ENCODE measurements at places on chromosomes 12 and 14.
A peak's percentile ranks its signal among the peaks of the same experiment; 100 is the strongest.

DNA sequence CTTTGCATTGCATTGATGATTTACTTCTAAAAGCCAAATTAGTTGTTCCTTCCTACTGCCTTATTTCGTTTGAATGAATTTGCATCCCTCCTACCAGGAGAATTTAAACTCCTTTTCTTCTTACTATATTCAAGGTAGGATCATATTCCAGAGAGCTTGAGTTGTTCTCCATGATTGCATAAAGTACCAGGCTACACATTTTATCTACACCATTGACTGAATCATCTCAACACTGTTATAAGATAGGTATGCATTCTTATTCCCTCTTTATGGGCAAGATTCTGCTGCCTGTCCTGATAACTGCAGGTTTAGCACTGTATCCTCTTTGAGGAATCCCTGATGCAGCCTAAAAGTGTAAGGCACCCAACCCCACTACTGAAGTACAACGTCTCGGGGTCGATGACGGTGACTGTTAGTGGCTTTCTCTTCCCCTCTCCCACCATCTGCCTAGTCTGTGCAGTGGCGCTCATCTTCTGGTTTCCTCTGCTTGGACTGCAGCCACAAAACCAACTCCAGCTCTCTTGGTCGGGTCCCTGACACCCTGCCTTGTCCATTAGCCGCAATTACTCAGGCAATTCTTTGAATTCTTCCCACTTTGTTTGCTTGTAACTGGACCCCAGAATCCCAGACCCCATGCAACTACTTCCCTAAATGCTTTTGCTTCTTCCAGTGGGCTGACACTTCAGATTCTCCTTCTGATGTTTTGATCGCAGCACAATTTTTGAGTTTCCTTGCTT lies 44.4 kb upstream of the STXBP6 start:
- no peak for DNase-seq

DNA sequence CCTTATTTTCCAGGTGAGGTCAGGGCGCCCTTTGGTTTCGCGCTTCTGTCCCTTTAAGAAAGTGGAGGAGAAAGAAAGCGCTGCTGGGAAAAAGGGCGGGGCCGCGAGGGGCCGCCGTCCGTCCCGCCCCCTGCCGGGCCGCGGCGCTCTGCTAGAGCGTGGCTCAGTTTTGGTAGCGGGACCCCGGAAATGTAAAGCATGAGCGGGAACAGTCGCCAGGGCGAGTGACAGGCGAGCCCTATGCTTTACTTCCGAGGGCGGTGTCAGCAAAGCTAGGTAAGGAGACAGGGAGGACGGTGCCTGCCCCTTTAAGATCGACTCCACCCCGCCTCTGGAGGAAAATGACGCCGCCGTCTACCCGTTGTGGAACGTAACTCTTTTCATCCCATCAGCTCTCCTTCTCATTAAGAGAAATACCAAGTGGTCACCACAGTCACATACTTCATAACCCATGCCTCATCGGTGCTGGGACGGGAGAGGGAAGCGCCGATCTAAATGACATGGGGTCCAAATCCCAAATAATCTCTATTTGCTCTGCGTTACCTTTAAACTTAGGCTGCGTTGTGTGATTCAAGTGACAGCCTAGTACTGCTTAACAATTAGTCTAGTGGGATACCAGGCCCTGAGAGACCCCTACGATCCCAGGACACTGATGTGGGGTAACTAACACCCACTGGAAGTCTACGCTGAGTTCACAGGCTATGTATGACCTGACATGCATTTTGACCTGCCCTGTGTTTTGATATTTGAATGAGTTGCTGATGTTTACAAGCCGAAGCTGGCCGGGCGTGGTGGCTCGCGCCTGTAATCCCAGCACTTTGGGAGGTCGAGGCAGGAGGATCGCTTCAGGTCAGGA lies at the start of gene ETFBKMT:
Gene ETFBKMT, plus strand, starts transcription at position 602 of the 856 bp plus-strand sequence. CDS start 2,266 bp downstream, outside the sequence.
- DNase-seq, result peak; percentile 94

DNA sequence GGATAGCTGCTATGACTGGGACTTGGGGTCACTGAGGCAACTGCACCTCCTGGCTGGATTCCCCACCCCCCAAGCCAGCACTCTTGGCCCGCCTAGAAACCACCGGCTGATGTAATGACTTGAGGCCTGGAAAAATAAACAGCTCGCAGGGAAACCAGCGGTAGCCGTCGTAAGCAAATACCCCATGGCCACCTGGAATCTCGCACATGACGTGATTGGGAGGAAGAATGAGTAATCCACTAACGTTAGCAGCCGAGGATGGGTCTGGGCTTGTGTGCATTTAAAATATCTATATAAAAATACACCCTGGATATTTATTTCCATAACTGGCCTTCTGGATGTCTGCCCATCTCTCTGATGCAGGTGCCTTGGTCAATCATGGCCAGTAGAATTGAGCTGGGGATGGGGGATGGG lies 120.1 kb downstream of the SMOC1 start:
- DNase-seq, result no peak

GRCh38 chr12:7376196-7376595 lies 67.8 kb downstream of the CD163L1 start:
- DNase-seq, result no peak

DNA sequence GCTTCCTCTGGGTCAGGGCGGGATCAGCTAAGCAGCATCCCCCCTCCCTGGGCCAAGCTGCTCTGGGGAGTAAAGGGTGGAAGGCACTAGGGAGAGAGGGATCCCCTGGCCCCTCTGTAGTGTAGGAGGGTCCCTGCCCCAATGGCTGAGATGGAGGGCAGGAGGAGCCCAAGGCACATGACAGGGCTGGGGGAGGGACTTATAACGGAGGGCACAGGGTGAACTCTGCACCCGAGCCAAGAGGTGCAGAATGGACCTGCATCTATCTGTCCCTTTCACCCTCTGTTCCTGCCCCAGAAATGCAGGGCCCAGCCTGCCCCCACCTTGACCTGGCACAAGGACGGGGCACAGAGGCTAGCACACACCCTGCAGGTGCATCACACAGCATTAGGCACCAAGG lies 3.8 kb upstream of the ITGB7 start:
- no peak for DNase-seq

DNA sequence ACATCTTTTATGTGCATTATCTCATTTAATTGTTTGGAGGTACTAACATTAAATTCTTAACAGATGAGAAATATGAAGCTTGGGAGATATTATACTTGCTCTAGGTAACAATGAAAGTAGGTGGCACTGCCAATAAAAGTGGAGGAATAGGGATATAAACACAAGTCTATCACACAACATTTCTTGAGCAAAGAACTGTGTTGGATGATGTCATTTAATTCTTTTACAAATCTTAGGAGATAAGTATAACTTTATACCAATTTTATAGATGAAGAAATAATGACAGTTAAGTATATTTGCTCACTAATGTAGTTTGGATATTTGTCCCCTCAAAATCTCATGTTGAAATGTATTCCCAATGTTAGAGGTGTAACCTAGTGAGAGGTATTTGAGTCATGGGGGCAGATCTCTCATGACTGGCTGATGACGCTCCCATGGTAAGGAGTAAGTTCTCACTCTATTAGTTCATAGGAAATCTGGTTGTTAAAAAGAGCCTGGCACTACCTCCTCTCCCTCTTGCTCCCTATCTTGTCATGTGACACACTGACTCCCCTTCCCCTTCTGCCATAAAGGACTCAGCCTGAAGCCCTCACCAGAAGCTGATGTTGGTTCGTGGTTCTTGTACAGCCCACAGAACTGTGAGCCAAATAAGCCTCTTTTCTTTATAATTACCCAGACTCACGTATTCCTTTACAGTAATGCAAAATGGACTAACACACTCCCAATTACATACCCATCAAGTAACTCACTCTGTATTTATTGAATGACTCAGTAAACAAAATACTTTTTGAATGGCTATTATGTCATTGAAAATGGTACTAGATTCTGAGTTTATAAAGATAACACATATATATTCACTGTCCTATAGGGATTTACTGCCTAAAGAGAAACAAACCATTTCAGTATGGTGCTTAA lies 146.8 kb upstream of the KITLG start:
- DNase-seq, result no peak

DNA sequence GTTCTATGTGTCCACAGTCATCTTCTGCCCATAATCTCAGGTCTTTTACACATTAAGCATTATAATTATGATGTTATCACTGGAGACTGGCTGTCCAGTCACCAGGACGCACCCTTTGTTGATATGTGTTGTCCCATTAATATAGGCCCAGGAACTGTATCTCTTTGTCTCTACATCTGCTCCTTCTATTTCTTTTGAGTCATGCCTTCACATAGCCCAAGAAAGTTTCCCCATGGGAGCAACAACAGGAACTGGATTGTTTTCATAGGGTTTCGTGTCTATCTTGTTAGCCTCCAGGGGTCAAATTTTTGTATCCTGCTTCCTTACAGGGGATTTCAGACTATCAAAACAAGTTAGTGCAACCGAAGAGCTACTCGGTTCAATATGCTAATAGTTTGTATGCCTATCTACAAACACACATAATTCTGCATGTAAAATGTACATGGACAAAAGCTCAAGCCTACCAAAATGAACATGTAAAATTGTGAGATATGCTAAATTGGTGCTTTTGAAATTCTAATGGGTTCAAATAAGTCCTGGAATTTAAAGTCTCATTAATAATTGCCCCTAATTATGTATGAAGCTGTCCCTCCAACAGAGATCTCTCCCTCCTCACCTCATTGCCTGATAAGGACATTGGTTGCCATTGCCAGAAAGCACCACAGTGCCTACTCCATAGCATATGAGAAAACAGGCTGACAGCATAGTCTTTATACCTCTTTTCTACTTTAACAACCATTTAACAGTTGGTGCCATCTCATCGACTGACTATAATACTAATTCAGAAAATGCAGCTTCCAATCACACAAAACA lies 99.8 kb upstream of the DIO2 start:
- DNase-seq, result no peak

DNA sequence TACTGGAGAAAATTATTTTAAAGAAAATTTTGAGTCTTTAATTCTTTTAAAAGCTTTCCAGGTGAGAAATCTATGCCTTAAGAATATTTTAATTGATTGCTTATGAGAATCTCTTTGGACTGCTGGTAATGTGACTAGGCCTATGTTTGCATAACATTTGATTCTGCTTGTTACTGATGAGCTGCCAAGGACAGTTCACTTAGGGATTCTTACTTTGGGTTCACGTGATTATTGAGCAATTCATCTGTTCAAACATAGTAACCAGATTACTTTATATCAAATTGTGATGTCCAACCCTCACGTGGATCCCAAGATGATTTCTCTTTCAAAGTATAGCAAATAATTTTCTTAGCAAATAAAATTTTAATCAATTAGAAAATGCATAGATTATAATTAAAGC lies 27.4 kb upstream of the ABCD2 start:
- no peak for DNase-seq

GRCh38 chr12:6294156-6295093 lies 16.1 kb upstream of the PLEKHG6 start:
- no peak for DNase-seq

DNA sequence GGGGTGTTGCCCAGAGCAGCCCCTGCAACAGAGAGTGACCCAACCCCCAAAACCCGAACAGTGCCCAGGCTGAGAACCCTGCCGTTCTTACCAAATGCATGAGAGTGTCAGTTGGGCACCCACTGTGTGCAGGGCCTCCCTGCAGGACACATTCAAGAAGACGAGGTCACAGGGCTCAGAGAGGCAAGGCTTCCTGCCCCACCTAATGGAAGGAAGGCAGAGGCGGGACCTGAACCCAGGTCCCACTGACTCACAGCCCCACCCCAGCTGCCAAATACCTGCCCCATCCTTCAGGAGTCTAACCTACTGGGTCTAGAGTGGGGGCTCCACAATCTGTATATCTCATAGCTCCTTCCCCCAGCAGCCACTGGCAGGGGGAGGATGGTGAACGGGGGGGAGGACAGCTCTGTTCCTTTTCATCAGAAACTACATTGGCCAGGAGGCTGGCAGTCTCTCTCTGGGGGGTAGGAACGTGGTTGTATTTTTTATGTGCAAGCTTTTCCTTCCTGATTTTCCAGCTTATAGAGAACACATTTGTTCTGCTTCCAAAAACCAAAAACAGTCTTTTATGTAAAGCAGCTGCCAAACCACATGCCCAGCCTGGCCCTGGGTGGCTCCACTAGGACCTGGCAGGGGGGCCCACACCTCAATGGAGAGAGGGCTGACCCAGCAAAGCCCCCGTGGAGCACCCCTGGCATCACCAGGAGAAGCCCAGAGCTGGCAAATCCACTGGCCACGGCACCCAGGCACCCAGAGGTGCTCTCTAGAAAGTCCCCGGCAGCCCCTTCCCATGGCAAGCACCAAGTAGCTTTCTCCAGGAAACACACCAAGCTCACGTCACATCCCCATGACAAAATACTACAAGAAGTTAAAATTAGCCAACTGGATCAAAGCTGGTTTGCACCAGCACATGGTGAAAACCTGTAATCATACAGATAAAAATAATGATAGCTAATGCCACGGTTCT lies 17.0 kb downstream of the NCOR2 start:
- no peak for DNase-seq

DNA sequence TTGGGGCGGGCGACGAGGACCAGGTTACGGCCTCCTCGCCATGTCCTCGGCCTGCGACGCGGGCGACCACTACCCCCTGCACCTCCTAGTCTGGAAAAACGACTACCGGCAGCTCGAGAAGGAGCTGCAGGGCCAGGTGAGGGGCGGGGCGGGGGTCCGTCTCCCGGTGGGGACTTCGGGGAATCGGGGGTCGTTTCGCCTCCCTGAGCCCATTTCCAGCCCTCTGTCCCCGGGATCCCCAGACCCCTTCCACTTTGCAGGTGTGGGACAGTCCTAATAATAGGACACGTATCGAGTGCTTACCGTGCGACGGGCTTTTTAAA lies 380 bp downstream of the ANKRD13A start:
- no peak for DNase-seq

GRCh38 chr12:94674835-94675234 lies 24.5 kb upstream of the TMCC3 start:
- no peak for DNase-seq

GRCh38 chr14:21631084-21631483 lies 3.7 kb downstream of the OR10G2 start:
- no peak for DNase-seq

DNA sequence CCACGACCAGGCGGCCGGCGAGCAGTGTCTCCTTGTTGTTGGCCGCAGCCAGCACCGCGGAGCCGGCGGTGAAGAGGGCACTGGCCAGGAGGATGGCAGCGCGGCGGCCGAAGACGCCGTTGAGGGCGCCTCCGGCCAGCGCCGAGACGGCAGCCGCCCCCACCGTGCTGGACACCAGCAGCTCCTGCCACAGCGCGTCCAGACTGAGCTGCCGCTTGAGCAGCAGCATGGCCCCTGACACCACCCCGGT lies 691 bp downstream of the SLC2A13 start:
- DNase-seq, result no peak
